ENCODE measurements at places on chromosomes 1 and 21.

DNA sequence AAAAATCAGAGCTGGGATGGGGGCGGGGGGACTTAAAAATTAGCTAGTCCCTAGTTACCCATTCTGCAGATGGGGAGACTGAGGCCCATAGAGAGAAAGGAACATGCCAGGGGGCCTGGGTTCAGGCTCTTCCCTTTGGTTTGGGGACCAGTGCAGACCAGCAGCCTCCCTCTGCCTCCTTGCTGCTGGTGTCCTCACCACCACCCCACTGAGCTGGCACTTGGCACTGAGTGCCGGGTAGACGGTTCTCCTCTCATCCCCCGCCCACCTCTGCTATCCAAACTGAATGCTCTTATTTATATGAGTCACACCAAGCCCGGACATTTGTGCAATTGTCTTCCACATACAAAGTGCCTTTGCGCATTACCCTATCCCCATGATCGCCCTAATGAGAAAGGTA, 39.2 kb downstream of the CAMK2N1 start:
- no peak for DNase-seq

DNA sequence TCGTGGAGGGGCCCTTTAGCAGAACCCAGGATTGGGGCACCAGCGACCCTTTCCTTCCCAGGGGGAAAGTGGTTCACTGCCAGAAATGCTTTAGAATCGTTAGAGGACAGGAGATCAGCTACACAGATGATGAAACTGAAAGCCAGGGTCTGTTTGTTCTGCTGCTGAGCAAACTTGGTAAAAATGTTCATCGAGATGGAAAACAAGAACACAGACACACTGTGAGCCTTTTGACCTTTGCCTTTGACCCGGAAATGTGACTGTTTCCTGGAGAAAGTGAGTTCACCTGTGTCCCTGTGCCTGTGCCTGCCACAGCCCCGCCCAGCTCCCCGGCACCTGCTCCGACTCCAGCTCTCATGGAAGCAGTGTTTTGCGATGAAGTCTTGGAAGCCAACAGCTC, 234.3 kb downstream of the CAMTA1 start:
- DNase-seq, result no peak

DNA sequence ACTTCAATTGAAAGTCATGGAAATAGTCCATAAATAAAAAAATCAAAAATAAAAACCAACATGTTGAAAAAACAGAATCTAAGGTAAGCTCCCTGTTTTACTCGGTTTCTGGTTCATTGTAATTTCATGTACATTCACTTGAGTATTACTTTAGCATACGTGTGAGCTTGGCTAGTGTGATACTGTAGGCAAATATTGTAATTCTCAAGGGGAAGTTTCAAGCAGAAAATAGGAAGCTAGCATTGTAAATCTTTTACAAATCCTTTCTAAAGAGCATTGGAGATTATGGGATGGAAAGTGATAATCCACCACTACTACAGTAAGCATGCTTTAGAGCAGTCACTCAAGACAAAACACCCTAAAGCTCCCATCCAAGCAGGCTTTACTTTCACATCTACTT, 3.3 kb upstream of the LPAR3 start:
- no peak for DNase-seq

DNA sequence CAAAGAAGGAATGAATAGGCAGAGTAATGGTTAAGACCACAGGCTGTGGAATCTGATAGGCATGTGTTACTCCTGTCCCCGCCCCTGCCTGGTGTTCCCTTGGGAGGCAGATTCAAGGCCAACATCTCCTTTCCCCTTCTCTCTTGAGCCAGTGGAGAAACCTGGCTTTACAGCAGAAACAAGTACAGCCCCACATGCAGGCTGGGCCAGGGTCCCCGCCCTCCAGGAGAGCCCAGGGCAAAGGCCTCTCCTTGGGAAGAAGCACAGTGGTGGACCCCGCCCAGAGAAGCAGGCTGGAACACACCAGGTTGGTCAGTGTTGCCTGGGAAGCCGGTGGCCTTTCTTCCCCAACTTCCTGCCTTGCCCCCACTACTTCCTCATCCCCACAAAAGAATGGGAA, 6.8 kb downstream of the C1orf167 start:
- no peak for DNase-seq

DNA sequence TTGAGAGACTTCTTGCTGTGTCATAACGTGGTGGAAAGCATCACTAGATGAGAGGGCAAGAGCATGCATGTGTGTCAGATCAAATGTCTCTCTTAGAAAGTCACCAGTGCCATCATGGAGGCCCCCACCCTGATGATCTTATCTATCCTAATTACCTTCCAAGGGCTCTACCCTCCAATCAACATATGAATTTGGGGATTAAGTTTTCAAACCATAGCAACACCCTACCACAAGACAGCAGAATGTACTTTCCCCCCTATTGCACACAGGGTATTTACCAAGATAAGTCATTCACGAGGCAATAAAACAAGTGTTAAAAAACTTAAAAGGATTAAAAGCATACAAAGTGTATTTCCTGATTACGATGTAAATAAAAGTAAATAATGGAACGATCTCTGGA, 515.6 kb downstream of the LMO4 start:
- no peak for DNase-seq

Measured in dorsolateral prefrontal cortex (tissue), 122 donors.